ENCODE measurements at places on chromosomes 13 and 19. TPM values are rescaled to one million over a fixed set of nuclear protein-coding genes. Genes with fewer than 3 reads are reported as not detected.

CGB2 gene
- total RNA-seq = not detected

C1QTNF9 gene
- not detected for total RNA-seq

PNMA8B gene
- total RNA-seq = 2.8 TPM

CD22 gene
- total RNA-seq = not detected

MEDAG gene
- total RNA-seq = 101 TPM

ZNF723 gene
- total RNA-seq = not detected
